Kidney (tissue), 22 donors: ENCODE measurements at places on chromosomes 3 and 15.

DNA sequence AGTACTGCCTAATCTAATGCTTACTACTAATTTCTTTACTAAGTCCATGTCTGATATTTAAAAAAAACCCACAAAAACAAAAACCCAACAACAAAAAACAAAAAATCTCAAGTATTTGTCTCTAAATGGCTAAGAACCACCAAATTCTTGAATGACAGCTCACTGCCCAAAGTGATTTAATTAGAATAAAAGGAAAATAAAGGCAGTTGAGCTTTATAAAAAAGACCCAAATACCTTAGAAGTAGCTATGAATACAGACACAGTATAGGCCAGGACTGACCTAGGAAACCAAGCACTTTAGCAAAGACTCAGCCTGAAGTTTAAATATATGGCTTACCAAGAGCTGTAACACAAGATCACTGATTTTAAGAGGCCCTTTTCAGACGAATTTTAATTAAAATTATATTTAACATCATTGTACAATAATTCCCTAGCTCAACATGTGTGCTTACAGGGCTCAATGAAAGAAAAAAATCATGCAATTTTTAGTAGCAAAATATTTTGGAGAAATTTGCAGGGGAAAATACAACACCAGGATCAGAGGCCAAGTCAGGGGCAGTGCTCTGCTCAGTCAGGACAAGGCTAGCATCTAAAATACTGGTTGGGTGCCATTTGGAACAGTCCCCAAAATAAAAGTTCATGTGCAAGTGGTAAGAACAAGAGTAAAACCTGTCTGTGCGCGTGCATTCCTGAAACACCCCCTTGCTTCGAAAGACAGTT is 24.8 kb downstream of the UQCC5 start:
- DNase-seq, result no peak

DNA sequence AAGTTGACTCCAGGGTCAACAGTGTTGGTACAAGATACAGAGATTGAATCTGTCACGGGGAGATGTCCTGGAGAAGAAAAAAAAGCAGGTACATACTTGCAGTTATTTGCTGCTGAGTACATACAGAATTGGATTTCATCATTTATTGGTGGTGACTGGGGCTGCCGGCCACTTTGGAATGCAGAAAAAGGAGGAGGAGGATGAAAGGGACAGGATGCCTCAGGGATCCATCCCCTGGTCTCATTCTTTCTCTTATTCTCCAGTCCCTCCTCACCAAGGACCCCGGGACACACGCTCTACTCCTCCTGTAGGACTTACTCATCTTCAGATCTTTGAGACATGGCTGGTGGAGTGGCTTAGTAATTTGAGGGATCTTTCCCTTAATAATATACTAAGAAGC is 30.0 kb upstream of the MEIS2 start:
- no peak for DNase-seq

DNA sequence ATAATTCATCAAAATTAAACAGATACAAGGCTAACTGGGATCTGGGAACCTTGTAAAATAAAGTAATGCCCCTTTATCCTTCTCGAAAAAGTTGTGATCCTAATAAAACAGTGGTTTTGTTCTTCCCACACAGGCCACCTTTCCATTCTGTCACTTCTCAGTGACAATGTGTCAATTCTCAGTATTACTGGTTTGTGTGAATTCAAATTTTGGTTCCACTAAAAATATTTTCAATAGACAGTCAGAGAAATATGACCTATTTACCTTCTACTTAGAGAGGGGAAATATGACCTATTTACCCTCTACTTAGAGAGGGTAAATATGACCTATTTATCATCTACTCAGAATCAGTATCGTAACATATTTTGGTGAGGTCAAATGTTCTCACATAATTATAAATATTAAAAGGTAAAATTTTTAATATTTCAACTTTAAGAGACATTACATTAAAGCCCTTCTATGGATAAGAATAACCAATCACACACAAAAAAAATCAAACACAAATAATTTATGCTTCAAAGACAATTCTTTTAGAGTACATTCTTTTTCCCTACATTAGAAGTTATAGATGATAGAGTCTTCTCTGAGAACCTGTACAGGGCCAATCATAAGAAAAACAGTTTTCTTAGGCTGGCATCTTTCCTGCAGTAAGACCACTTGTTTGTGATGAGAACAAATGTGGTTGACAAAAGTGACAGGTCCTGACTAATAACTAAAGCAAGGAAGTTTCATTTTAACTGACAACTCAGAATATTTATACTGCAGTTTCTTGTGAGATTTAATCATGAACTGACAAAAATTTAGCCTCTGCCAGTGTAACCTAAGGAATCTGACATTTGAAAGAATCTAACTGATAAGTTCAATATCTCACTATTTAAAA is 323.3 kb downstream of the DIPK2A start:
- DNase-seq, result no peak

GRCh38 chr3:50192689-50193141 is 1.3 kb downstream of the GNAT1 start:
- peak; percentile 88 for DNase-seq

DNA sequence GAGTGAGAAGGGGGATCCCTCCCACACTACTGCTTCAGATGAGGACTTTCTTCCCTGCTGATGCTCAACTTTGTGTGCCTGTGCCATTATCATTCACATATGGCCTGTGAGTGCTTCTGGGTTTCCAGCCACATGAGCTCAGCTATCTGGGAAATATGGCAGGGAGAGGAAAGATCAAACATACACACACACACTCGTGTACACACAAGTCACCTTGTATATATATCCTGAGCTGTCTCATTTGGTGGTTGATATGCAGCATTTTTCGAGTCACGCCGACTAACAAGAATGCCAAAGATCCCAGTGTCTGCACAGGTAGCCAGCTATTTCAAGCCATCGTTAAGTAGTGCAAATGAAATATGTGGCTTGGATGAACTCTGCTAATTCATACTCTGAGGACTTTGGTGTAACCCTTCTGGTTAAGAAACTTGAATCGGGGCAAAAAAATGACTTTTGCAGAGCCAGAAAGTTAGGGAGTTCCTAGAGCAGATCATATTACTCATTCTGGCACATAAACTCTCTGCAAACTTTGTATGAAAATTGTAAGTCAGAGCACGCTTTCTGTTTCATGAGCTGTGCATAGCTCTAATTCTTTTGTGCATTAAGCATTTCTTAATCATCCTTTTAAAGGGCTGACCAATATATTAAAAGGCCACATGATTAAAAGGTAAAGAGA is 24.9 kb upstream of the WNT5A start:
- no peak for DNase-seq

DNA sequence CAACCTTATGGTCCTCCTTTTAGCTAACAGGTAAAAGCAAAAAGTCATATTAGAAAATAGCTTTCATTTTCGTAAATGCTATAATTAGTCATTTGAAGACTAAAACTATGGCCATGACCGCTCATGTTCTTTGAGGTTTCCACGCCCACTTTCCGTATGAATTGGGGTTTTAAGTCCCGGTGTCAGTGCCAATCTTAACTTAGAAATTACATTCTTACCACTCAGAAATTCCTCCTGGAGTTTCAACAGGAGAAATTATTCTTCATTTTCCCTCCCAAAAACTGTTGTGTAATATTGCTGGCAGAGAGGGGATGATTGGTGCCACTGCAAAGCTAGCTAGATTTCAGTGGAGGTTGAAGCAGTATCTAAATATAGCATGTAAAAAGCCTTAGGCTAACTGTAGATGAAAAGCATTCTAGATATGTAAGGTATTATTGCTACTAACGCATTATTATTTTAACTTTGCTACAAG is 71.0 kb upstream of the MDFIC2 start:
- DNase-seq, result no peak

GRCh38 chr15:80970018-80970657 is 19.5 kb downstream of the MESD start:
- DNase-seq, result peak; percentile 80

DNA sequence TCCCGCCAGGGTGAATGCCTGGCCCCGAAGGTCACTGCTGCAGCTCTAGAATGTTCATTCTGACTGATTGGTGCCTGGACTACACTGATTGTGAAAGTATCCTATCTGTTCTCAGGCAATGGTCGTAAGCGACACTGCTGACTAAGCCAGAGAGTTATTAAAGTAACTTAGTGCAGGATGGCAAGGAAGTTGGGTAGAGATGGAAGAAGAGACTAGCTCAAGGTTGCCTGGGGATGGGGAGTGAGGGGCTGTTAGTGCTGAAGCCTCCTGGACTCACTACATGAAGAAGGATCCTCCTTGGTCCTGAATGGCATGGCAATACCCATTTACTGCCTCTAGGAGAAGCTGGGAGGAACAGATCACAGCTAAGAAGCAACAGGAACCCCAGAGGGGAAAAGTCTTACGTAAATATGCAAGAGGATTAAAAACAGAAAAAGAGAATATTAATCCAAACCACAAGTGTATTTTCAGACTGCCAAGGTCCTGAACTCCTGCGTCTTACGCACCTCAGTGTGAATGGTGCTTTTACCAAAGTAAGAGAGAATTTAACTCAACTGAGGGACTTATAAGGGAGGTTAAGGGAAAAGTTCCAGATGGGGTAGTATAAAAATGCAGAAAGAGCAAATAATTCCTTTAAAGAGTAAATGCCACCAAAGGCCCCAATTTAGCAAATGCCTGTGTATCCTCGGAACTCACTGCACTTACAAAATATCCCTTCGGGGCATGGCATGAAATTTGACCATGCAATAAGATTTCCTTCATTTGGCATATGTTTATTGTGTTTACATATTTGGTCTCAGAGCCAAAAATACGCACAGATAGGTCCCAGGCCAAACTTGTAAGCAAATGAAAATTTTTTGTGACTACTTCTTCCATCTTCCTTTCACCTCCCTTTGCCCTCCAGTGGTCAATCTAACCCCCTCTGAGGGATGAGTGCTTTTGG is 64.0 kb upstream of the DGKG start:
- DNase-seq, result no peak

DNA sequence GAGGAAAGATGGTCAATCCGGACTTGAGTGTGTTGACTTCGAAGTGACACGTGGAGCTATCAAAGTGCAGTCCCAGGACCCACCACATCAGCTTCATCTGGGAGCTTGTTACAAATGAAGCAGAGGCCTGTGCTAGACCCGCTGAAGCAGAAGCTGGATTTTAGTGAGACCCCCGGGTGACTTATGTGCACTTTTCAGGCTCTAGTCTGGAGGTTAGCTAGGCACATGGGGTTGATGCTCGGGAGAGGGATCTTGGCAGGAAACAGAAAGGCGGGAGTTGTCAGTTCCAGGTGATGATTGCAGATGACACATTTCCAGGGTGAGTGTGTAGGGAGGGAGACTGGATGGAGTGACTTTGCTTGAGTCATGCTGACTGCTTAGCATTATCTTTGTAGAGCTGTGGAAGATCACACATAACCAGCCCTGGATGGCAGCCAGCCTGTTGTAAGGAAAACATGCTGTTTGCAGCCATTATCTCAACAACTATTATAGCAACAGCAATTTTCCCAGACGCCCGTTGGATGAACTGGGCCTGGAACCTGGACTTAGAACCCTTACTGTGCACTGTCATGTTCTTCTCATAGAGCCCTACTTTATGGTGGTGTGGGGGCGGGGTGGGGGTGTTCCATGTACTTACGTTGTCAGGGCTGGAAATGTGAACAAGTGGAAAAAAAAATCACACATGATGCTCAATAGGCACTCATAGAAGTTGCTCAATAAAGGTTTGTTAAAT is 122.4 kb downstream of the THSD4 start:
- peak; percentile 76 for DNase-seq

GRCh38 chr3:32283304-32283703 is 44.8 kb downstream of the CMTM8 start:
- DNase-seq, result peak; percentile 60

DNA sequence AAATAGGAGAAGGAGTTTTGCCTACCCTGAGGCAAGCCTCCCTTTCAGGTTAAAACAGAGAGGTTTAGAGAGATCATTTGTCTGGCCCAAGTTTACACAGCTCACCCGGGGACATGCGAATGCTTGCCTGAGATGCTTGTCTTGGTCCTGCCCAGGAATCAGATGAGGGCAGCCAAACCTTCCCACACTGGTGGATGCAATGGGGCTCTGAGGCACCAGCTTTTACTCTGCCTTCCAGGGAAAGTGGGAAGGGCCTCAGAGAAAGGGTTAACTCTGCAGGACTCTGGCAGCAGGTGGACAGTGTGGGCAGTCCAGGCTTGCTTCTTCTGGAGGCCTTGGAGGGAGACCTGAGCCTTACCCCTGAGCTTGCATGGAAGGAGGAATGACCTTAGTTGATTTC is 90.0 kb downstream of the LRRK1 start:
- no peak for DNase-seq

DNA sequence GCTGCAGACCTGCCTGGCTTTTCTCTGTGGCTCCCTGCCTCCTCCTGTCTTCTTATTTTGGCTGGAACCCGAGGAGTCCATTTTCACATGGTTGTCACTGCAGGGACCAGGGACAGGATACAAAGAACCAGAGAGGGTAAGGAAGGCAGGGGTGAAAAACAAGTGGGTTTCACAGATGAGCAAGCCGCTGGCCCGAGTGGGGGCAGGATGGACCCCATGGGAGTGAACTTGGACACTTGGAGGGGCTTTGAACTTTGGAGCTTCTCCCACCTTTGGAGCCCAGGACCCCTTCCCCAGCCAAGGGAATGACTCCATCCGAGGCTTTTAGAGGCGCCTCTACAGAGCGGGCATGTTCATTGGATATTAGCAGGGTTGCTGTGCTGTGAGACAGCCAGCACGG is 26.9 kb upstream of the ADCY5 start:
- no peak for DNase-seq

- DNase-seq, result peak; percentile 66
These were observed 2.7 kb downstream of the AMIGO3 start for GRCh38 chr3:49716691-49717210.

- no peak for DNase-seq
These were observed 42.1 kb downstream of the CDCP1 start for GRCh38 chr3:45103753-45104714.

- no peak for DNase-seq
These were observed 268.0 kb downstream of the NR2F2 start for GRCh38 chr15:96598514-96598913.

- peak; percentile 72 for DNase-seq
These were observed 880 bp upstream of the CHRNA7 start for GRCh38 chr15:32029409-32029861.

GRCh38 chr15:31345606-31346366 is 19.2 kb downstream of the KLF13 start:
- DNase-seq, result no peak

DNA sequence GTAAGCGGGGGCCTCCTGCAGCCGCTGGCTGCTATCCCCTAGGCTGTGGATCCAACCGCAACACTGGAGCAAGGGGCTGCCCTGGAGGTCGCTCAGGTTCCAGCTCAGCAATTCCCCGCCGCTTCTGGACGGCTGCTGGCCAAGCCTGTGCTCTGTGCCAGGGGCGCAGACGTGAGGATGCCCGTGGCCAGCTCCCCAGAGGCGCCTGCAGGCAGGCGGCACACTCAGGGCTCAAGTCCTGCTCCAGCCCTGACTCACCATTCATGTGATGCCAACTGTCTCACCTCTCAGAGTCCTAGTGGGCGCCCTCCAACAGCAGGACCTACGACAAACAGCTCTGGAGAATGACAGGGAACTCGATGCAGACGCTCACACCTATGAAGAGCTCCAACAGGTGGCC is 31.6 kb downstream of the KLHL25 start:
- peak; percentile 47 for DNase-seq

- no peak for DNase-seq
These were observed 21.1 kb downstream of the OXNAD1 start for GRCh38 chr3:16286161-16286560.

- peak; percentile 53 for DNase-seq
These were observed 23.1 kb upstream of the SKOR1 start for GRCh38 chr15:67801926-67802914.

GRCh38 chr3:2099028-2099671 is 484 bp downstream of the CNTN4 start:
- peak; percentile 70 for DNase-seq

- DNase-seq, result peak; percentile 59
These were observed 63.6 kb downstream of the FAM81A start for GRCh38 chr15:59501597-59501996.

GRCh38 chr3:189954733-189955665 is 165.7 kb downstream of the P3H2 start:
- DNase-seq, result no peak
